ENCODE measurements at places on chromosomes 12 and 14. TPM values are rescaled to one million over a fixed set of nuclear protein-coding genes. Genes with fewer than 3 reads are reported as not detected.
A peak's percentile ranks its signal among the peaks of the same experiment; 100 is the strongest.

DNA sequence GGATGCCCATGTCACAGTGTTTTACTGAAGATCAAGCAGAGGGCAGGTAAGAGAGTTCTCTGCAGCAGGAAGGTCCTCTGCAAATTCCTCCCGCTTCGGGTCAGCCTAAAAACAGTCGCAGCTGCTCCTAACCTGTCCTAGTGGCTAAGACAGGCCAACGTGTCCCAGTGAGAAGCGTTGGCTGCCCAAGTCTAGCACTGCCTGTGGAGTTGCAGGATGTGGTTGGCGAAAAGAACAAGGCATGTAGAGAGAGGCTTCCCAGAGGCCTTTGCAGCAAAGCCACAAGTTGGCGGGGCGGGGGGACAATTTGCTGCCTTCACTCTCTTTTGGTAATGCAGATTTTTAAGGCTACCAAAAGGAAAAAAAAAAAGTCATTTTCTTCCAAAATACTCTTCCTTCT, 340.1 kb downstream of the BCL11B start:
- DNase-seq, result no peak

GRCh38 chr12:47268501-47269454, 189.0 kb upstream of the AMIGO2 start:
- no peak for DNase-seq

- DNase-seq, result peak; percentile 92
Observed at GRCh38 chr12:58916921-58917511, 3.3 kb downstream of the LRIG3 start.

GRCh38 chr12:103884316-103884715, 43.3 kb upstream of the NT5DC3 start:
- peak; percentile 20 for DNase-seq

- no peak for DNase-seq
Observed at GRCh38 chr14:92322516-92322915, 449 bp upstream of the SLC24A4 start.

DNA sequence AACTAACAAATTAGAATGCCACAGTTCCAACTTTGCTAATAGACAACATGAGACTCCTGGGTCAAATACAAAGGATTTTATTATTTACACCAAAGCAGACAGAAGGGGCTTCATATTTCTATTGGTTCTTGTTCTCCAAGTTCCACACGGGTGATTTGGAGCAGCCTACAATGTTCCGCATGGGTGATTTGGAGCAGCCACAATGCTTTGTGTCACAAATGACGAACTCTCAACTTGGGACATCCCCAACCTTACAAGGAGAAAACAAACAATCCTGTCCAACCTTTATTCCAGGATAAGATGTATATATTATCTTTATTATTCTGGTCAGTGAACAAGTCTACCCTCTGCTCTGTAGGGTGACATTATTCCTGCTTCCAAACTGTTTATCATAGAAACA, 694.3 kb upstream of the MGAT4C start:
- DNase-seq, result no peak

- peak; percentile 30 for DNase-seq
Observed at GRCh38 chr14:102209224-102209966, 69.7 kb downstream of the WDR20 start.

DNA sequence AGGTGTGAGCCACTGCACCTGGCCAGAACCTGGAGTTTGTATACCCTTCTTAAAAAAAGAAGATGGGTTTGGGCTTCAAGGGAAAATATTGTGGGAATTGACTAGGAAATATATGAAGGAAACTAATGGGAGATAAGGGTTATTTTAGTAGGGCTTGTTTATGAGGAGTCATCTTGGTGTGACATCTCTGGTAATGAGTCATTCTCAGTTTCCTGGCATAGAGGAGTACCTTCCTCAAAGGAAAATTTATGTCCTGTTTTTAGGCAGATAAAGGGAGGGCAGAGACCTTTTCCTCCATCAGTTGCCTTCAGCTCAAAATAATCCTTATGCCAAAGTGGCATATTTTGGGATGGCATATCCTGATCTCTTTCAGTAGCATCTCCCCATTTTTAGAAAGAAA, 30.6 kb upstream of the NFKBIA start:
- DNase-seq, result no peak

DNA sequence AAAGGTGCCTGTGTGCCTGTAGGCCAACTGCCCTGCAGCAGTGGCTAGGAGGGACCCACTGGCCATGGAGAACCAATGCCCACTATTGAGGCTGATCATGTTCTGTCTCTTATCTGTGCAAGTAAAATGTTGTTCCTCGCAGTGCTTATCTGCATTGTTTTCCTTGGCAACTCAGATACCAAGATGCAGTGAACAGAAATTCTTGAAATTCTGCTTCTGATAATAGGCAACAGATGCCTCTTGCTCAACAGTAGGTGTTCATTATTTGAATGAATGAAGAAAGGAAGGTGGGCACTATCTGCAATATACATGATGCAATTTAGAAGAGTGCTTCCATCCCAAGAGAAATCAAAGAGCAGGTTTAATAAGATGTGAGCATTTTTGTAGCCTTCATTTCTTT, 232.2 kb downstream of the NUAK1 start:
- no peak for DNase-seq

DNA sequence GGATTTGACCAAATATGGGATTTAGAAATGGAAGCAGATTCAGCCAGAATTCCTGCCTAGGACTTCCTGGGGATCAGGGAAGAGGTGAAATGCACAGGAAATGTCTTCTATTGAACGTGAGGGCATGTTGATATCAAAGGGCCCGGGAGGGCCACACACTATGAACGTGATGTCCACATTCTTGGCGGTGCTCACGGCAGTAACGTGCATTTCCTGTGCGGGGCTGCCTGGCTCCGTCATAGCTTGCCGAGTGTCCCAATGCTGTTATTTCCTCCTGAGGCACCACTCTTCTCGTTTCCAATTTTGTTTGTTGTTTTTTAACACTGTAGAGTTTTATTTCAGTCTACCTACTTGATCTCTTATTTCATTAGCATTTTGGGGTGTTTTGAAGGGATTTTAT, 67.3 kb downstream of the ZNF664 start:
- peak; percentile 53 for DNase-seq

MYF5 gene
- not detected for total RNA-seq

GNB3 gene
- 3.3 TPM for total RNA-seq

CLBA1 gene
- total RNA-seq, result 15.0 TPM

MSI1 gene
- total RNA-seq, result 0.95 TPM

PRB2 gene
- total RNA-seq, result not detected

TMCC3 gene
- total RNA-seq, result 17.8 TPM
